ENCODE measurements at places on chromosomes 2 and 18. TPM values are rescaled to one million over a fixed set of nuclear protein-coding genes. Genes with fewer than 3 reads are reported as not detected.

- no peak for DNase-seq
Measured at GRCh38 chr18:8443505-8443904, 165.7 kb upstream of the RAB12 start.

DNA sequence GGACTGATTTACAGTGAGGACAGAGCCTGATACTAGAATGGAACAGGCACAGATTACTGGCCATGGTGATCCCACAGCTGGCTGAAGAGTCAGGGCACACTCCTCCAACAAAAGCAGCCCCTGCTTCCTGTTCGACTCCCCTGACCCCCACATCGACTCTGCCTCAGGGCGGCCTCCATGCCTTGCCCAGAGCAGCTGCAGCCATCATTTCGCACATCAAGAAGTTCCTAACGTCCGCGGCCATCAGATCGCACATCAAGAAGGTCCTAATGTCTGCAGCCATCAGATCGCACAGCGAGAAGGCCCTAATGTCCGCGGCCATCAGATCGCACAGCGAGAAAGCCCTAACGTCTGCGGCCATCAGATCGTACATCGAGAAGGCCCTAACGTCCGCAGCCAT, 192.8 kb upstream of the PXDN start:
- no peak for DNase-seq

DNA sequence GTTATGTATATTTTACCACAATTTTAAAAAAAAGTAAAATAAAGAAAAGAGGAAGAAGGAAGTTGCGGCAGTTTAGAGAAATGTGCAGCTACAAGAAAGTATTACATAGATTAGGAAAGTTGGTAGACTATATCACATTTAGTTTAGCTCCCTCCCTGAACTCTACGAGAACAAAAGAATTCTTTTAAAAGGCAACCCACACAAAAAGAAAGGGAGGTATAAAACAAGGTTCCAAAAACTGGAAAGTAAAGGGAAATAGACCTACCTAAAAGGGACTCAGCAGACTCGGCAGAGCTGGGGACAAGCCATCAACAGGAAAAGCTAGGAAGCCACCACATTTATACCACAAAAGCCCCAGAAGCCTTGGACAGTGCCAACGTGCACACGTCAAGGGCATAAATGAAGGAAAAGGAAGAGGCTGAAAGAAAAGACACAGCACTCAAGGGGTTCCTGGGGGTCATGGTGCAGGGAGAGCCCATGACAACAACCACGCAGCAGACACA, 9.1 kb downstream of the TMEM127 start:
- no peak for DNase-seq

MYCN gene
- 0.51 TPM for total RNA-seq

GRCh38 chr2:145412155-145412554, 892.2 kb upstream of the ZEB2 start:
- no peak for DNase-seq

DNA sequence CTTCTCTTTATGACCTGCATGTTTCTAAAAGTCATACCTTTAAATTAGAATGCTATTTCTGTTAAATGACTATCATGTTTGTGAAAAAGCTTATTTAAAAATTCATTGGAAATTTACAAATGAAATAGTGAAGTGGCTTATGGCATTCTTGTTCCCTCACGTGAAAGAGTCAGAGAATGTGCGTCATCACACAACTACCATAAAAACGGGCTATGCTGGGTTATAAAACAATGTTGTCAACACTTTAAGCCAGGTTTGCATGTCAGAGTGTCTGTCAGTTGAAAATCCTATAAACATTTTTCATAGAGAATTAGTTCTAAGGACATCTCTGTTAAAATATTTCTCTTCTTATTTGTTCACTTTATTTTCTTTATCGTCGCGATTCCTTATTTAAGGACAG, 42.5 kb upstream of the STK39 start:
- no peak for DNase-seq

GRCh38 chr2:241391892-241392665, 36.0 kb downstream of the FARP2 start:
- DNase-seq: no peak

Data from epithelial cell of proximal tubule (primary cell).